HCT116 (cell line): ENCODE measurements at places on chromosomes 5 and 9. TPM values are rescaled to one million over a fixed set of nuclear protein-coding genes. Genes with fewer than 3 reads are reported as not detected.

The SPINK7 gene
- total RNA-seq = not detected

The CDC20B gene
- total RNA-seq = not detected

The IFNA2 gene
- total RNA-seq = not detected

The IRX1 gene
- not detected for total RNA-seq

The SLC4A9 gene
- 0.49 TPM for total RNA-seq

The LHX3 gene
- not detected for total RNA-seq

The MOB3B gene
- total RNA-seq = 1.2 TPM

The IL4 gene
- total RNA-seq = not detected

The TMEM252 gene
- not detected for total RNA-seq

The SLC6A3 gene
- not detected for total RNA-seq

The CFAP77 gene
- 0.98 TPM for total RNA-seq

DNA sequence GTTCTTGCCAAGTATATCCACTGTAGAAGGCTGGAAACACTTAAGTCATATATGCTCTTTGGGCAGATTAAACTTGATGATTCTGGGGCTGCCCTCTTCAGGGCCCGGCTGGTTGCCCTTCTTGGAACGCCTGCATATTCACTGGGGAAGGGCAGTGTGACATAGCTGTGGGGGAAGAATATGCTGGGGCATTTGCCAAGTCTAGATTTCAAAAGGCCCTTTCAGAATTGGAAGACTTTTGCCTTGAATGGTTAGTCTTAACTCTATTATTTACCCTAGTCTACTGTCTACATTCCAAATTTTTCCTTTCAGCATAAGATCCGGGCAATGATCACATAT lies 161.2 kb upstream of the PITX1 start:
- DNase-seq = no peak

- no peak for DNase-seq
Observed at GRCh38 chr9:3980771-3981170, 319.1 kb downstream of the GLIS3 start.

- DNase-seq = no peak
Observed at GRCh38 chr5:141822144-141822543, 56.1 kb downstream of the PCDH1 start.

DNA sequence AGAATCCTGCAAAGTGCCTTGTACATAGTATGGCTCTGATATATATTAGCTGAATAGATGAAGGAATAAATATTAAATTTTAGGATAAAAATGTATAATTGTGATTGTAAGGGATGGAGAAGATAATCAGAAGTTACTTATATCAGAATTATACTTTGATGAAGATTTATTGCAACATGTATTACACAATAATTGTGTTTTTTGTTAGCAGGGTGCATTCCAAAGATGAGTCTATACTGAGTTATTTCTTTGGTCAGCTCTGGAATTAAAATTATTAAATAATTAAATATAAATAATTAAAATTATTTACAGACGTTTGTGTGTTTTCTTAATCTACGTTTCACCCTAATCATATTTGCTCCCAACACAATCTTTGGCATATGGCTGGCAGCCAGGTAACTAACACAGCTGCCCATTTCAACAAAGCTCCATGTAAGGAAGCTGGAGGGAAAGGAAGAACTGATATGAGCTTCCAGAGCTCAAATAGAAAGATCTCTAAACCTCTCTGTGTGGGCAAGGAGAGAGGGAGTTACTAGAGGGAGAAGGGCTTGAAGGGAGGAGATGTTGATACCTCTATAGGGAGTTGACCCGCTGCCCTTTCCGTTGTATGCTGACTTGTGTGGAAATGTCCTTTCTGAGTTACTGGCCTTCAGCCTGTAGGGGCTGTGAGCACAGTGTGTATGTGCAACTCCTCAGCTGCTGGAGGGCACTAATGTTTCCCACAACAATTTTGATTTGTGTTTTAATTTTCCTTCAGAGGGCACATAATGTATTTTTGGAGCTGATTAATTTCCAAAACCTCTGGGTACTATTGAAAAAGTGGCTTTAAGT lies 403.4 kb downstream of the MAN2A1 start:
- DNase-seq = no peak

- DNase-seq = no peak
Observed at GRCh38 chr5:8961956-8962355, 583.9 kb downstream of the SEMA5A start.

- no peak for DNase-seq
Observed at GRCh38 chr5:137491121-137491520, 8.0 kb downstream of the SPOCK1 start.

DNA sequence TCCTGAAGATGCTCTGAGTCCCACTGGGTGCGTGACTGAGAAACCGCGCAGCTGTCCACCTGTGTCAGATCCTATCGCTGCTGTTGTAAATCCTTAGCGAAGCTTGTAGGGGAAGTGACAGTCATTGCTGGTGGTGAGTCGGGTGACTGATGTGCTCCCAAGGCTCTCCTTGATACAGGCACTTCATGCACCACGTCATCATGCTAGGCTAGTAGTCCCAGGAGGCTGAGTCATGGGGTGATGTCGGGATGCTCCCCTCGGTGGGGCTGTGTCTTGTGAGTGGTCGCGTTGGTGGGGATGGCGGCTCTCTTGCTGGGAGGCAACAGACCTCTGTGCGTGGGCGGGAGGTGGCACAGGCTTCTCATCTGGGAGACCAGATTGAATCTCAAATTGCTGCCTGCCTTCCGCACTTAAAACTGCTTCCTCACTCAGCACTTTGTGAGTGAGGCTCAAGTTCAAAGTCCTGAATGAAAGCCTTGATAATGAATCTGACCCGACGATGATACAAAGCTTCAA lies 84.7 kb downstream of the CSNK1A1 start:
- no peak for DNase-seq

GRCh38 chr5:83011985-83012384 lies 65.2 kb downstream of the TMEM167A start:
- no peak for DNase-seq

DNA sequence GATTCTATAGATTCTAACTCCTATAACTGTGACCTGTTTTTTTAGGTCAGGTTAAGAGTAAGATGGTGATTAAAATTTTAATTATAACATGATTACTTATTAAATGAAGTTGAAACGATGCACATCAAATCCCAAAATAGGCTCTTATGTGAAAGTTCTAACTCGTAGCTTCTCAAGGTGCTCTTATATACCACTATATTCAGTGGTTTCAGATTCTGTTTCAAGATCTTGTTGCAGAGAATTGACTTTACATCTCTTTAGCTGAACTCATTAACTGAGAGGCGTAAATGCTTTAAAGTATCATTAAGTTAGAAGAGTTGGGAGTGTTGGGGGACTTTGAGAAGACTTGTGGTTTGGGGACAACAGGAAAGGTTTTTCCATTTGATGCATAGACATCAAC lies 1399.8 kb downstream of the PTPRD start:
- DNase-seq = no peak

GRCh38 chr5:6682239-6682638 lies 31.0 kb upstream of the TENT4A start:
- DNase-seq = no peak

- DNase-seq = no peak
Observed at GRCh38 chr5:6676702-6677101, 36.5 kb upstream of the TENT4A start.

DNA sequence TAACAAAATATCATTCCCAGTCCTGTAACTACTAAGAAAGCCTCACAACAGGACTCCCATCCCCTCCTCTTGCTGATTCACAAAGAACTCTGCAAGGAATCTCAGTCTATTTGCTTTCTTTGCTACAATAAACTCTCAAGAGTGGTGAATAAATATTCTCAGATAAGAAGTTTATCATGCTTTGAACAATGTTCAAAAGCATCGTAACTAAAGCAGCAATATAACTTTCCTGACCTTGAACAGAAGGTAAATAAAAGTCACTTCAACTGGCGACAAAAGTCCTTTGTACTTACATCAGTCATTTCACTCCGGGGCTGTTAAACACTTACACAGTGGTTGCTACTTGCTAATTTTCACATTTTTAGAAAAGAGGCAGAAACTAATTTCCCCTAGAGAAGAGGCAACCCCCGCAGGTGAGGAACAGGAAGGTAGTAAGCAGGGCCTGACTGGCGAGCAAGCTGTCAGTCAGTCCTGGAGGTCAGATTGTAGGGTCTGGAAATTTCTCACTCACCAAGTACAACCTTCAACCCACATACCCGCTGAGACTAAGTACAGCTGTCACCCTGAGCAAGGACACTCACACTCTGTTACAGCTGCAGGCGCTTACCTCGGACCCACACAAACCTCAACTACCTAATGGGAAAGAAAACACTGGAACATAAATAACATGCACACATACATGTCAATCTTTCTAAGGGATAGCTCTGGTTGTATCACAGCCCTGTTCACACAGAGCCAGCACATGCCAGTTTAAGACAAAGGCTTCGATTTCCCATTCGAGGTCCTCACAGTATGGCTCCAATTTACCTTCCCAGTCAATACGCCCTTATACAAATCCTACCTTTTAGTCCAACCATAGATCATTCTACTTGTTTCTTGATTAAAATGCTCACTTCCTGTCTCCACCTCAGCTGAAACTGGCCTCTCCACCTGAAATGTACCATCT lies 104.6 kb upstream of the RETREG1 start:
- no peak for DNase-seq

DNA sequence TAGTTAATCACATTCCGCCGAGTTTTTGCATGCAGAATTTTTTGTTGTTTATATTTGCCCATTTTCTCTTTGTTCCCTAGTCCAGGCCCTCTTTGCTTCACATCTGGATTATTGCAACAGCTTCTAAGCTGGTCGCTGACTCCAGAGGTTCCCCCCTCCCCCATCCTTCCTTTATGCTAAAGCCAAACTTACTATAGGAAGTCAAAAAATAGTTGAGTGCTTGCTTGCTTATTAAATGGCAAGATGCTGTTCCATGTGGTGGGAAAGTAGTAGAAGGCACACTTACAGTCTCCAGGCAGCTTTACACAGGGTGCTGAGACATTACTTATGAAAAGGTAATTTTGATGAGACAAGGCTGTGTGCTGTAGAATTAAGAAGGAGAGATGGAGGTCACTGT lies 1.3 kb downstream of the ZBTB34 start:
- no peak for DNase-seq

DNA sequence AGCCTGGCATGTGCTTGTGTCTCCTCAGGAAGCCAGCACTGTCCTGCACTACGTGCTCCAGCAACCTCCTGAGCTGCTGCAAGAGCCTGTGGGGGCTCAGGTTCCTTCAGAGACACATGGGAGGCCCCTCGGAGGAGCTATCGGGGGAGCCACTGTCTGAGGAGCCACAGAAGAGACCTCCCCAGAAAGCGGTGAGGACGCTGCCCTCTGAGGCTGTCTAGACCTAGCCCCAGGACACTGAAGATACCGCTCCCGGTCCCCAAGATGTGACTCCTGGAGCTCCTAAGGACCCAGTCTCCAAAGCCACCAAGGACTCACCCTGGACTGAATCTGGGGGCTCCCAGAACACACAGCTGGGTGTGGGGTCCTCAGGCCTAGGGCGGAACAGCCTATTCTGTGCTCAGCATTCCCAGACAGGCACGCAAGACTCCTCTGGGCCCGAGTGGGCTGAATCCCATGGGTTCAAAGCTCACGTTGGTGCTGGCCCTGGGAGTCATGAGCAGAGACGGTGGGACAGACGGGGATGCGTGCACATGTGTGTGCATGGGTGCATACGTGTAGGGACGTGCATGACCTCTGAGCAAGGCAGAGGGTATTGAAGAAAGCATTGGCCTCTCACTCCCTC lies 50.0 kb downstream of the HRH2 start:
- no peak for DNase-seq

- DNase-seq = no peak
Observed at GRCh38 chr9:136351252-136351800, 12.2 kb downstream of the DNLZ start.

DNA sequence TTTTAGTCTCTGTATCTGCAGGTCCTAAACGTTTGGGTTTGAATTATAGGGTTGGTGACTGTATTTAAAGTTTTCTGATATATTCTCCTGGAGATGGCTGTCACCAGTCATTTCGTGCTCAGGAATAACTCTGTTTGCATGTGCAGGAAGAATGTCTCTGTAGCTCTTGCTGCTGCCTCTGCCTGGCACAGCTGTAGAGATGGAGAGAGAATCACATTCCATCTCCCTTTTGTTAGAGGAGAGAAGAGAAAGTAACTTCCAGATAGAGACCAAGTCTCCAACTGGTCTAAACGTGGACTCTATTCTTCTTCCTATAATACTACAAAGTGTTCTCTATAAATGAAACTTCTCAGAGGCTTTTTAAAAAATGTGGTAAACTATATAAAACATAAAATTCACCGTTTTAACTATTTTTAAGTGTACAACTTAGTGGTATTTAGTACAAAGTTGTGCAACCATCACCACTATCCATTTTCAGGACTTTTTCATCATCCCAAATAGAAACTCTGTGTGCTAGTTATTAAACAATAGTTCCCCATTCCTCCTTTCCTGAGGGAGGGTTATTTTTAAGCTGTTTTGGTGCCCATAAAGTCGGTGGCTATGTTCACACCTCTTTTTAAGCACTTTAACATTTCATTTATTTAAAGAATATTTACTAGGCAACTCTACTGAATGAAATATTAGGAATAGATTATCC lies 20.7 kb upstream of the STARD4 start:
- DNase-seq = no peak

DNA sequence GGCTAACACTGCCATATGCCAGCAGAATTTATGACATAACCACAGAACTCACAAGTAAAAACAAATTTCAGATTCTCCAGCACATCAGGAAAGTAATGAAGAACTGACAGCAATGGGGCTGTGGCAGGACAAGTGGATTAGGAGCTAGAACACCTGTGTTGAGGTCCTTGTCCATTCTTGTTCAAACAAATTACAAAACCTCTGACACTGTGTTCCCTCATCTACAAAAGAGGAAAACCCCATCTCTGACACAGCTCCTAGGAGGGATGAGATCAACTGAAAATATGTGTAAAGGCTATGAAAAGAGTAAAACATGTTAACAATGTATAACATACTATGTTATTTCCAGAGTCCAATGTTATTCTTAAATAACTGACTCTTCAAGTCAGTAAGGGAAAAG lies 23.5 kb downstream of the ELP1 start:
- no peak for DNase-seq

GRCh38 chr9:98450496-98450895 lies 195.0 kb upstream of the TBC1D2 start:
- DNase-seq = no peak

GRCh38 chr5:158384535-158385481 lies 525.9 kb upstream of the CLINT1 start:
- DNase-seq = peak; percentile 19

DNA sequence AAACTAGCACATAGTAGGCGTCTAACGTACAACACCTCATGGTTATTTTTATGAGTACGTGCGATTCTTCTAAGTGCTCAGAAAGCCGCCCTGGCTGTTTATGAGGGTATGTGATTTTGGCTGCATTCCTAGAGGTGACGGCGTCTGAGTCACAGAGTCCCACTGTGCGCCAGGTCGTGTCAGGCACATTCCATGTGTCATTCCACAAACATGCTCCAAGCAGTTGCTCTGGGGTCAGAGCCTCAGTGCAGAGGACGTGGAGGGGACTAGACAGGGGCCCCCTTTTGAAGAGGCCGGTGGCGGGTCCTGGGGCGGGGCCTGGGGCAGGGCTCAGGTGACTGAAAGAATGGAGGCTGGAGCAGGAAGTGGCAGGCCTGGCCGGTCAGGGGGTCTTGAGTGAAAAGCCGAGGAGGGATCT lies 51.9 kb downstream of the NEK6 start:
- DNase-seq = peak; percentile 92

GRCh38 chr5:156356238-156356637 lies 29.3 kb downstream of the SGCD start:
- DNase-seq = no peak
